ENCODE measurements at places on chromosomes 13 and 19. TPM values are rescaled to one million over a fixed set of nuclear protein-coding genes. Genes with fewer than 3 reads are reported as not detected.

- no peaks in the 10 kb centered on the region for H3K36me3 ChIP-seq
- H3K27ac ChIP-seq = no peak overlapping the region
- no peak for DNase-seq
- H3K4me3 ChIP-seq = no peak overlapping the region
Observed at GRCh38 chr13:106377931-106378662, 157.4 kb downstream of the EFNB2 start.

- H3K4me3 ChIP-seq = peak overlapping the region; percentile 86
- no peak for DNase-seq
- H3K4me1 ChIP-seq = peaks cover 2% of the 10 kb centered on the region
- H3K27ac ChIP-seq = peak overlapping the region; percentile 3
- H3K27me3 ChIP-seq = no peaks in the 10 kb centered on the region
Observed at GRCh38 chr19:52335768-52336116, 301 bp upstream of the ZNF610 start.

DNA sequence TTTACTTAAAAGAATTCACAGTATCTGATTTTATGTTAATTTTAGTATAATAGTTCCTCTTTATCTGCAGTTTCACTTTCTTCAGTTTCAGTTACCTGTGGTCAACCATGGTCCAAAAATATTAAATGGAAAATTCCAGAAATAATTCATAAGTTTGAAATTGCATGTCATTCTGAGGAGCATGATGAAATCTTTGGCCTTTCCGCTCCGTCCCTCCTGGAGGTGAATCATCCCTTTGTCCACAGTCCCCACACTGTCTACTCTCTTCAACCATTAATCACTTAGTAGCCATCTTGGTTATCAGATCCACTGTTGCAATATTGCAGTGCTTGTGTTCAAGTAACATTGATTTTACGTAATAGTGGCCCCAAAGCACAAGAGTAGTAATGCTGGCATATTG, 26.9 kb downstream of the SLITRK6 start:
- H3K27me3 ChIP-seq = no peaks in the 10 kb centered on the region
- H3K4me3 ChIP-seq = no peak overlapping the region
- no peaks in the 10 kb centered on the region for H3K36me3 ChIP-seq

NKG7 gene
- not detected for total RNA-seq

DNA sequence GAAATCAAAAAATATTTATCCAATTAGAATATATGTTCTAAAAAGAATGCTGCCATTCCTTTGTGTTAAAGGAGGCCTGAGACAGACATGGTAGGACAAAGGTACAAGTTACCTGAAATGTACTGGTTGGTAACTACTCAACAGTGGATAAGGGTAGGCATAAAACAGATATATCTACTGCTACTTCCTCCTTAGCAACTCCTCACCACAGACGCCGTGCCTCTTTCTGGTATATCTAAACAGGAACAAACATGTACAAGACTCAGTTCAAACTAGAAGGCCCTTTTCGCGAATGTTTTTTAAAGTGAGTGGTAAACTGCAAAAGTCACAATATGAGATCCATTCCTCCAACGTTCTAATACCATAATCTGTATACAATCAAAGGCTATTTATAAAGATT, 86.9 kb downstream of the TBC1D4 start:
- H3K4me3 ChIP-seq = no peak overlapping the region
- no peak for DNase-seq
- H3K27me3 ChIP-seq = no peaks in the 10 kb centered on the region
- no peaks in the 10 kb centered on the region for H3K36me3 ChIP-seq

DNA sequence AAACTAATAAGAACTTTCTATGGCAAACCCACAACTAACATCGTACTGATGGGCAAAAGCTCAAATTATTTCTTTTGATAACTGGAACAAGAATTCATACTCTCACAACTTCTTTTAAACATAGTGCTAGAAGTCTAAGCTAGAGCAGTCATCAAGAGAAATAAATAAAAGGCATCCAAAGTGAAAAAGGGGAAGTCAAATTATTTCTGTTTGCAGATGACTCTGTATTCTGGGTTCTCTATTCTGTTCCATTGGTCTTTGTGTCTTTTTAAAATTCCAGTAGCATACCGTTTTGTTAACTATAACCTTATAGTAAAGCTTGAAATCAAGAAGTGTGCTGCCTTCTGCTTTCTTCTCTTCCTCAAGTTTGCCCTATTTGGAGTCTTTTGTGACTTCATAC, 1215.9 kb downstream of the UQCRFS1 start:
- no peak overlapping the region for H3K4me3 ChIP-seq
- H3K27ac ChIP-seq = no peak overlapping the region
- no peaks in the 10 kb centered on the region for H3K36me3 ChIP-seq
- H3K4me1 ChIP-seq = no peaks in the 10 kb centered on the region

TMEM238 gene
- not detected for total RNA-seq

JUND gene
- total RNA-seq = 14.2 TPM

MBOAT7 gene
- 11.3 TPM for total RNA-seq

DNA sequence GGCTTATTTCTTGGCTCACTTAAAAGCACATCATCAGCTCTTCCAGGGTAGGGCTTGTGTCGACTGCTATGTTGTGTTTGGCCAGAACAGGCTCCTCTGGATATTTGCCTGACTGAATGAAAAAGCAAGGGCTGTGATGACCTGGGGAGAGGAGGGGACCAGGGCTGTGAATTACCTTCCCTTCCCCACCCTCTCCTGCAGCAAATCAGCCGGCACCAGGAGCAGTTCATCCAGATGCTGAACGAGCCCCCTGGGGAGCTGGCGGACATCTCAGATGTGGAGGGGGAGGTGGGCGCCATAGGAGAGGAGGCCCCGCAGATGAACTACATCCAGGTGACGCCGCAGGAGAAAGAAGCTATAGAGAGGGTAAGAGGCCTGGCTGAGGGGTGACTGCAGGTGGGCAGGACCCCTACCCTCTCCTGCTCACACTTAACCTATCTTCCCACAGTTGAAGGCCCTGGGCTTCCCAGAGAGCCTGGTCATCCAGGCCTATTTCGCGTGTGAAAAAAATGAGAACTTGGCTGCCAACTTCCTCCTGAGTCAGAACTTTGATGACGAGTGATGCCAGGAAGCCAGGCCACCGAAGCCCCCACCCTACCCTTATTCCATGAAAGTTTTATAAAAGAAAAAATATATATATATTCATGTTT, 4.4 kb downstream of the GADD45GIP1 start:
- peak; percentile 88 for DNase-seq
- H3K36me3 ChIP-seq = peaks cover 64% of the 10 kb centered on the region
- no peak overlapping the region for H3K4me3 ChIP-seq
- H3K27me3 ChIP-seq = no peaks in the 10 kb centered on the region
- peaks cover 25% of the 10 kb centered on the region for H3K4me1 ChIP-seq

LYL1 gene
- total RNA-seq = 0.28 TPM

GRCh38 chr13:92460479-92460878, 766.1 kb upstream of the GPC6 start:
- no peaks in the 10 kb centered on the region for H3K4me1 ChIP-seq
- no peak overlapping the region for H3K4me3 ChIP-seq
- no peaks in the 10 kb centered on the region for H3K36me3 ChIP-seq
- no peak for DNase-seq

KLK7 gene
- not detected for total RNA-seq
